AG09309 (cell line): ENCODE measurements at places on chromosomes 1 and 21.

GRCh38 chr1:77038000-77038399 lies 170.7 kb downstream of the ST6GALNAC5 start:
- no peak for DNase-seq

DNA sequence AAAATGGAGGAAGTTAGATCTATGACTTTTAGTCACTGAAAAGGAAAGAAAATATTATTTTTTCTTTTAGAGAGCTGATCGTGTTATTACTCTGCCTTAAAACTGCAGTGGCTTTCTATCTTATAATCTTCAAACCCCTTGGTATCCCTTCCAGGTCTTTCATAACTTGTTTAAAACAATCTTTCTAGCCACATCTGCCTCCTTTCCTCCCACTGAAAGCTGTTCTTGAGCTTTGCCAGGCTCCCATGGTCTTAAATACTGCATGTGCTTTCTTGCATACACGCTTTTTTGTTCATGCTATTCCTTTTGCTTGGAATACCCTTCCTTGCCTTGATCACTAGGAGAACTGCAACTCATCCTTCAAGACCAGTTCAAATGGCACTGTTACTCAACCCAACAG lies 65.9 kb upstream of the GADD45A start:
- DNase-seq, result no peak

GRCh38 chr1:211621447-211622198 lies 42.7 kb upstream of the SLC30A1 start:
- DNase-seq, result no peak

GRCh38 chr1:161989108-161989507 lies 34.6 kb downstream of the OLFML2B start:
- DNase-seq, result no peak

DNA sequence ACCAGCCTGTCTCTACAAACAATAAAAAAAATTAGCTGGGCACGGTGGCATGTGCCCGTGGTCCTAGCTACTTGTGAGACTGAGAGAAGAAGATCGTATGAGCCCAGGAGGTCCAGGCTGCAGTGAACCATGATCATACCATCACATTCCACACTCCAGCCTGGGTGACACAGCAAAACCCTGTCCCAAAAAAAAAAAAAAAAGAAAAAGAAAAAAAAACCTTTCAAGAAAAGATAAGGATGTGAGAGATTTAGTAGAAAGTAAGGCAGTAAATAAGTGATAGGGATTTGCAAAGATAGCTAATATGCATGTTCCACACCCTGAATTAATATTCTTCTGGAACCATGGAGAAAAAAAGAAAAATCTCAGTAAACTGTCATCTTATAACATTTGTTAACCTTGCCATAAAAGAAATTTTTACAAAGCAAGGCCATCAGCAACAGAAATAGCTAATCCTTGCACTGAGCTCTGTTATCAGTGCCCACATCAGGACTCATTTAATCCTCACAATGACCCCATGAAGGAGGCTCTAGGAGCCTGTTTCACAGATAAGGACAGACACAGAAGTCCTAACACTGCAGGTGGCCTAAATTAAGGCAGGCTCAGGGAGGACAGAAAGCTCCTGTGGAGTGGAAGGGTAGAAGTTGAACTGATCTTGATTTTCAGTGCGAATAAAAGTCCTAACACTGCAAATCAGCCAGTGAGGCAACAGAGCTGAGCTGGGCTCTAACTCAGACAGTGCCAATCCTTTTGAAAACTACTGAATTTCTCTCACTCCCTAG lies 7.6 kb downstream of the GNB1 start:
- no peak for DNase-seq

DNA sequence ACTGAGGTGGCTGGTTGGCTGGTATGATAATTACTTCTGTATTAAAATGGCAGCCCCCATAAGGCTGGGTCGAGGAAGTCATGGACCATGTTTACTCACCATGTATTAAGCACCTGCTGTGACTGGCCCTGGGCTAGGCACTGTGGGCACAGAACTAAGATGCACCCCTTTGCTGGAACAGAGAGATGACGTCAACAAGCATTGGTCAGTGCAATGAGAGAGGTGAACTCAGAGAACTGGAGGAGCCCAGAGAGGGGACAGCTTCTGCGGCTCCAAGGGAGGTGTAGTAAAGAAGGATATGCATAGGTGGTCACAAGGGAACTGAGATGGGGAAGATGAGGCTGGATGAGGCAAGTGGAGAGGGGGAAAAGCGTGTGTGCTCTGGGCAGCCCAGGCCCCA lies 88.7 kb downstream of the KAZN start:
- DNase-seq, result no peak

GRCh38 chr1:7253988-7254587 lies 468.8 kb downstream of the CAMTA1 start:
- DNase-seq, result no peak

GRCh38 chr1:58062635-58063034 lies 483.9 kb downstream of the OMA1 start:
- DNase-seq, result no peak

- DNase-seq, result no peak
These were observed 81.7 kb downstream of the PCBP3 start for GRCh38 chr21:45724994-45725843.

DNA sequence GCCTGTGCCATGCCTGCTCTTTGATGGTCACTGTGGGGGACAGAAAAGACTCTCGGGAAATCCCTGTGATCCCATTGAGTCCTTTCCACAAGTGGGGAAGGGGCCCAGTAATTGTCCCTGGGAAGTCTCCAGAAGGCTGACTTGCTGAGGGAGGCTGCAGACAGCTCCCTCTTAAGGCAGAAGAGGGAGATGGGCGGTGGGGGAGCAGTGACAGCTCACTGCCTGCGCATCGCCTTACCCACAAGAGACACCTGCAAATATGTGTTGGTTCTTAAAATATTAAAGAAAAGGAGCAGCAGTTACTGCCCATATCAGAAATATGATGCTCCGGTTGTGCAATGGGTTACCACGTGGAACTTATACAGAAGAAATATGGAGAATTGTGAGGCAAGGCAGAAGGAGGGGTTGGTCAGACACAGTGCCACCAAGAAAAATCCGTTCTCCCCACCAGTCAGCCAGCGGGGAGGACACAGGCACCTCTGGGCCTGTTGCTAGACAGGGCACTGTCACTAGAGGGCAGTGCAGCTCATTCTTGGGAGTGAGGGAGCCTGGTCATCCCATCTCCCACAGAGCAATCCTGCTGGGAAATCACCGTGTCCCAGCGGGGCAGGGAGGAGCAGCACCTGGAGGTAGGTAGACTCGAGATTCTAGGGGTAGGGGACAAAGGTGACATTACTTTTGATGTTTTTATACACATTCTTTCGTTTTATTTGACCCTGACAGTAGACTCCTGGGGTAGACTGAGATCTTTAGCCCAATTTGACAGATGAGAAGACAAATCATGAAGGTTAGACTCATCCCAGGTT lies 6.9 kb upstream of the CAMK1G start:
- no peak for DNase-seq

- DNase-seq, result no peak
These were observed 4.1 kb downstream of the SLX9 start for GRCh38 chr21:44943686-44944550.

GRCh38 chr1:151710187-151710840 lies 6.3 kb downstream of the CELF3 start:
- no peak for DNase-seq

DNA sequence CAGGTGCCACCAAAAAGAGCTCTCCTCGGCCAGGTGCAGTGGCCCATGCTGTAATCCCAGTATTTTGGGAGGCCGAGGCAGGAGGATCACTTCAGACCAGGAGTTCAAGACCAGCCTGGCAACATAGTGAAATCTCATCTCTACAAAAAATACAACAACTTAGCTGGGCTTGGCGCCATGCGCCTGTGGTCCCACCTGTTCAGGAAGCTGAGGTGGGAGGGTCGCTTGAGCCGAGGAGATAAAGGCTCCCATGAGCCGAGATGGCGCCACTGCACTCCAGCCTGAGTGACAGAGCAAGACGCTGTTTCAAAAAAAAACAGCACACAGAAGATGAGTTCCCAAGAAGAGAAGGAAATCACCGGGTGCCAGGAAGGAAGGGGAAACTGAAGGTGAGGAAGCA lies 67.0 kb downstream of the CHD5 start:
- DNase-seq, result no peak

- no peak for DNase-seq
These were observed 37.1 kb upstream of the SERPINC1 start for GRCh38 chr1:173954179-173954578.

DNA sequence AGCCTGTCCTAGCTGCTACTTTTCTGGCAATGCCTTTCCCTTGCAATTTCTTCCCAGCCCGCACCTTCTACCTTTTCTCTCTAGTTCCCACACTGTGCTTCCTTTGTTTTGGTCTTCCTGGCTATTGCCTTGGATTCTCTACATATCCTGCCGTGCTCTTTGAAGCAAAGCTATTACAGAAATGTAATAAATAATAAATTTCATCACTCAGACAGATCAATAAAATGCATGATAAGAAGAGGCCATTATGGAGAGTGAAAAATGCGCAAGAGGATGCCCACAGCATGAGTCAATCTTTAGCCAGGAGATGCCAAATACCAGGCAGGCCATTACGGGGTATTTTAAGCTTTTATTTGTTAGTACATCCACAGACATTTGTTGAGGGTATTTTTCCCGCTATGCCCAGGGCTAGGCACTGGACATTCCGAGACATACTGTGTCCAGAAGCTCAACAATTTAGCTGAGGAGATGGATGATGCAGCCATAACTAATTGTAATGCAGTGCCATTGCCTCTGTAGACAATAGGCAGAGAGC lies 163.6 kb downstream of the ST6GALNAC3 start:
- no peak for DNase-seq

- no peak for DNase-seq
These were observed 10.8 kb upstream of the CDA start for GRCh38 chr1:20578062-20578461.

DNA sequence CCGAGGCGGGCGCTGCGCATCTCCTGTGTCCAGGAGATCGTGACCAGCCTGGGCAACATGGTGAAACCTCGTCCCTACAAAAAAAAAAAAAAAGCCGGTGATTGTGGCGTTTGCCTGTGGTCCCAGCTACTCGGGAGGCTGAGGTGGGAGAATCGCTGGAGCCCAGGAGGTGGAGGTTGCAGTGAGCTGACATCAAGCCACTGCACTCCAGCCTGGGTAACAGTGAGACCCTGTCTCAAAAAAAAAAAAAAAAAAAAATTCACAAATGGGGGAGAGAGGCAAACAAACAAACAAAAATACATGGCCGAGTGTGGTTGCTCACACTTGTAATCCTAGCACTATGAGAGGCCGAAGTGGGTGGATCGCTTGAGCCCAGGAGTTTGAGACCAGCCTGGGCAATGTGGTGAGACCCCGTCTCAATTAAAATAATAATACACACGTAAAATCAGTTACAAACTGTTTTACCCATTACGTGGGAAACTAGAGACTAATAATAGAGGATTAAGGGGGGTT lies 758 bp downstream of the TATDN3 start:
- DNase-seq, result no peak

DNA sequence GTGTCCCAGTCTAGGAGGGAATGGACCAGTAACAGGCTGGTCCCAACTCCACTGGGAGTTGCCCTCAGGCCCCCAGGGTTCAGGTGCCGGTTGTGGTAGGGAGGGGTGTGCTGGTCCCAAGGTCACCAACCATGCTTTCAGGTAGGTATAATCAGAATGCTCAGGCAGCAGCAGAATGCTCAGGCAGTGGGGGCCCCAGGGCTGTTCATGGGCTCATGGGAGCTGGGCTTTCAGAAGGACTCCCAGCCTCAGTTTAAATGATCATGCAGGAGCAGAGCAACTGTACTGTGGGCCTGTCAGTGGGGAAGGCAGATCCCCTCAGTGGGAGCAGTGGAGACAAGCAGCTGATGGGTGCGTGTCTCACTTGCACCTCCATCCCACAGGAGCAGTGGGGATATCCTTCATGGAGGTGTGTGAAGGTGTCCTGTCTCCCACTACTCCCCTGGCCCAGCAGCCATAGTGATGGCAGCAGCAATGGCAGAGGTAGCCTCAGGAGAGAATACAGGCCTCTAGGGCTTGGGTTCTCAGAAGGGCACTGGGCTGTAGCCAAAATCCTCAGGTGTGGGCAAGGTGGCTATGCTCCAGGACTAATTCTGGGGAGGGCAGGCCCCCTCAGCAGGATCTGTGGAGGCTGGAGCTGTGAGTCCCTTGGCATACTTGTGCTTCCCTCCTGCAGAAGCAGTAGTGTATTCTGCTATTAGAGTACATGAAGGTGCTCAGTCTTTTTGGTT lies 917.3 kb upstream of the B3GALT2 start:
- no peak for DNase-seq
